GM04504 (cell line): ENCODE measurements at places on chromosomes 3 and 15.

- no peak for DNase-seq
These were observed 183.6 kb downstream of the NSMCE3 start for GRCh38 chr15:29086001-29086400.

- no peak for DNase-seq
These were observed 31.0 kb downstream of the ENTPD3 start for GRCh38 chr3:40417845-40418543.

GRCh38 chr3:185330238-185330637, 32.7 kb upstream of the MAP3K13 start:
- DNase-seq, result no peak

DNA sequence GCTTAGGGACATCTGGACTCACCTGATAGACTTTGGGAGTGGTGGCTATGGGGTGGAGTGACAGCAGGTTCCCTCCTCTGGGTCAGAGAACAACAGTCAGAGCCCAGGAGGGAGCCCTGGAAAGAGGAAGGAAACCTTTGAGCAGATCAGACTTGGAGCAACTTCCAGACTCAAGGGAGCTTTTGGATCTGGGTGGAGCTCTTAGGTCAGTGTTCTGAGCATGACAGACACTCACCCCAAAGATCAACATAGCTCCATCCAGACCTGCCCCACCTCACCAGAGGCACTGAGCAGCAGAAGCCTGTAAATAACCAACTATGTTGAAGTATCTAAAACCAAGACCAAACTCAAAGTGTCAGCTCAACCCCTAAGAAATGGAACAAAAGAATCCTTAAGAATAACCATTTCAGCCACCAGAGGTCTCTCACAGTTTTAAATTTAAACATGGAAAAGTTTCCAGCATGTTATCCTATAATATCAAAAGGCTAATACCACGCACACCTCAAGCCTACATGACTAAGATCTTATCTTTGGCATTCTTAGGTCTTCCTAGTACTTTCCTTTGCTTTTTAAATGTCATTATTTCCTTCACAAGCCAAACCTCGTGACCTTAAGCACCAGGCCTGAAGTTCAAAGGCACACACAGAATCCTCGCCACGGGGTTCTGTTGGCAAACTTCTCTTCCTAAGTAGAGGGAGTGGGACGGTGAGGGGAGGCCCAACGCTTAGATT, 56.4 kb downstream of the UMPS start:
- DNase-seq, result no peak

- DNase-seq, result peak; percentile 86
These were observed 109.7 kb upstream of the GADL1 start for GRCh38 chr3:31004025-31004678.

DNA sequence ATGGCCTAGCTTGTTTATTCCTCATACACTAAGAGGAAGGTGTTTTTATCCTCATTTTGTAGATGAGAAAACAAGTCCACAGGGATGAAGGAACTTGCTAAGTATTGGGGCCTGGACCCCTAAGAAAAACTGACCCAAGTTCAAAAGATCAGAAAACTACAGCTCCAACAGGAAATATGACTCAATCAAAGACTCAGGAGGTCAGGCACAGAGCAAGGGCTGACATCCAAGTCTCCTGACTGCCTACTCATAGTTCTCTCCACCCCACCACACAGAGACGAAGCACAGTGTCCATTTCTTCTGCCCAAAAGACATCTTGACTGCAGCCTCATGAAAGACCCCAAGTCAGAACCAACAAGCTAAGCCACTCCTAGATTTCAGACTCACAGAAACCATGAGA, 26.9 kb upstream of the TPM1 start:
- peak; percentile 72 for DNase-seq

- no peak for DNase-seq
These were observed 94.6 kb downstream of the ITPR1 start for GRCh38 chr3:4587838-4588105.

GRCh38 chr3:169886671-169887070, 16.9 kb upstream of the LRRC31 start:
- DNase-seq, result peak; percentile 49

GRCh38 chr15:69484837-69485236, 32.2 kb downstream of the RPLP1 start:
- no peak for DNase-seq

DNA sequence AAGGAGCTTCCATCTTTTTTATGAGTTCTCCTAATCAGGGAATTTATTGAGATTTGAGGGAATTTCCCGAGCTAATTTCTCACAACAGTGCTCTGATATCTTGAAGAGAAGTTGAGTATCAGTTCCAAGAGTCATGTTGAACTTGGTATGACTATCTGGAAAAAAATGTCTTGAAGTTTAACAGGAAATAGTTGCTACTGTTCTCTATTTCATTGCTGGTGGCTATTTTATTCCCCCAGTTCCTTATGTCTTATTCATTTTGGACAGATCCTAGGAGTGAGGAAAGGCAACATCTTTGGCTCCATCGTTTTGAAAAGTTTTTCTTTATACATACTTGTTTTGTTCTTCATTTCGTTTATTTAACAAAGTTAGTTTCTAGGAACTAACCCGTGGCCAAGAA, 307.8 kb upstream of the AGTR1 start:
- DNase-seq, result no peak

GRCh38 chr15:36644191-36644896, 64.9 kb downstream of the CDIN1 start:
- no peak for DNase-seq

GRCh38 chr3:12395349-12396012, 88.8 kb upstream of the TSEN2 start:
- no peak for DNase-seq

DNA sequence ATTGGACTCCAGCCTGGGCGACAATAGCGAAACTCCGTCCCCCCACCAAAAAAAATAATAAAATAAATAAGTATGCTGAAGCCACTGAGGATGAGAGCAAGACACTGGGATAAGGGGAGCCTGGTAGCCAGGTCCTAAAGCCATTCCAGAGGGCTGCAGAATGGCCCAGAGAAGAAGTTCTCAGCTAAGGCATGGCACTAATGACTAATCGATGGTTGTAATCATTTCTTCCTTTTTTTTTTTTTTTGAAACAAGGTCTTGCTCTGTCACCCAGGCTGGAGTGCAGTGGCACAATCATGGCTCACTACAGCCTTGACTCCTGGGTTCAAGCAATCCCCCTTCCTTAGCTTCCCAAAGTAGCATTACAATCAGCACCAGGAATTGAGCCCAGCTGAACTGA, 25.6 kb upstream of the ZNF774 start:
- DNase-seq, result no peak

GRCh38 chr3:24390169-24391130, 104.2 kb downstream of the THRB start:
- DNase-seq, result no peak

GRCh38 chr3:69791106-69791505, 51.8 kb downstream of the MITF start:
- DNase-seq, result peak; percentile 76

GRCh38 chr3:165197481-165197800, 1.3 kb upstream of the SLITRK3 start:
- no peak for DNase-seq

DNA sequence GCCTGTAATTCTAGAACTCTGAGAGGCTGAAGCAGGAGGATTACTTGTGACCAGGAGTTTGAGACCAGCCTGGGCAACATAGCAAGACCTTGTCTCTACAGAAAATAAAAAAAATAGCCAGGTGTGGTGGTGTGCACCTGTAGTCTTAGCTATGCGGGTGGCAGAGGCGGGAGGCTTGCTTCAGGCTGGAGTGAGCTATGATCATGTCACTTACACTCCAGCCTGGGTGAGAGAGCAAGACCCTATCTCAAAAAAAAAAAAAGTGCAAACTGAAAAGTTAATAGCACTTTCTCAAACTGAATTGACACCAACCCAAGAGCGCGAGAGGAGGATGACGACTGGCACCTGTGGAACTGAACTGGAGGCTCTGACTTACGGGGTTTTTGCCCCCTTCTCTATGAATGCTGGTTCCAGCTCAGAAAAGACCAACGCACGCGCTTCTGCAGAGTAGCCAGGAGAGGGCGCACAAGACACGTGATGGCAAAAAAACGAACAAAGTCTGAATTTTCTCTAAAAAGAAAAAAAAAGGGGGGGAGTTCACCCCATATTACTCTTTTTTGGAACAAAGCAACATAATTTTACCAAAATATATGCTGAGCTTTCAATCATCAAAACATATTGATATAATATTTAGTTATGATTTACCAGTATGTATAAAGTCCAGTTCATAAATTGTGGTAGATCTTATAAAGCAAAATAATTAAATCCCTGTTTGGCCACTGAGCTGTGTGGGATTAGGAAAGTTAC, 23.7 kb downstream of the CFAP92 start:
- DNase-seq, result no peak

- DNase-seq, result no peak
These were observed 40.2 kb upstream of the ADAMTSL3 start for GRCh38 chr15:83613714-83614113.

GRCh38 chr15:83110381-83110780, 2.9 kb downstream of the TM6SF1 start:
- DNase-seq, result no peak

DNA sequence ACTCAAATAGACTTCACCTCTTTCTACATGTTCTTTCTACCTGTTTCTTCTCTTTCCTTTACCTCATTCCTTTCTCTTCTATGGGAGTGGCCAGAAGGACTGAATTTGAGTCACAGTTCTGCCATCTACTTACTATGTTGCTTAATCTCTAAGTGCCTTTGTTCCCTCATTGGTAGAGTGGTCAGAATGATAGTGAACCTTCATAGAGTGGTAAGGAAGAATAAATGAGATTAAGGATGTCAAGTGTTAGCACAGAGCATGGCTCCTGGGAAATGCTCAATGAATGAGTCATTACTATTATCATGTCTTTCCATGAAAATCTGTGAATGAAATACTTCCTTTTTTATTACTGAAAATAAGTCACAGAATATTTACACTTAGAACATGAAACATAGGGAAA, 17.5 kb downstream of the TMEM207 start:
- peak; percentile 10 for DNase-seq

DNA sequence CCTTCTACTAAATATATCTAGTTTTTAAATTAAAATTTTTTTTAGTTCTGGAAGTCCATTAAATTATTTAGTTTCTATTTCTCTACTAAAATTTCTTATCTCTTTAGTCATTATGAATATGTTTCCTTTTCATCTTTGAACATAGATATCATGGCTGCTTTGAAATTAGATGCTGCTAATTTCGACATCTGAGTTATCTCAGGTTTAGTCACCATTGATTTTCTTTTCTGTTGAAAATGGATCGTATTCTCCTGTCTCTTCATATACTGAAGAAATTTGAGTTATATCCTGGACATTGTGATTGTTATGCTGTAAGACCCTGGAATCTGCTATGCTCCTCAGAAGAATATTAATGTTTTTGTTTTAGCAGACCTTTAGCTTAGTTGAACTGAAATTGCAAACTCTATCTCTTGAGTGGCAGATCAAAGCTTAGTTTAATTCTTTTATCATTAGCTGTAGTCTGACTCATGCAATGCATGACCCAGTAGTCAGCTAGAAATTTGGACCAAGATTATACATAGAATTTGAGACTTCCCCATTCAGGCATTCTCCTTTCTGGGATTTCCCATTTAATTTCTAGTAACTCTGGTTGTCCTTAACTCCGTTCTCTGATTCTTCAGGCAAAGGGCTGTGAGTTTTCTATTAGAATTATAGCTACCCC, 439.8 kb upstream of the IL12A start:
- DNase-seq, result no peak

GRCh38 chr3:4716706-4717362, 223.7 kb downstream of the ITPR1 start:
- peak; percentile 70 for DNase-seq

- DNase-seq, result peak; percentile 54
These were observed 289.5 kb downstream of the NEK10 start for GRCh38 chr3:27079427-27080257.

DNA sequence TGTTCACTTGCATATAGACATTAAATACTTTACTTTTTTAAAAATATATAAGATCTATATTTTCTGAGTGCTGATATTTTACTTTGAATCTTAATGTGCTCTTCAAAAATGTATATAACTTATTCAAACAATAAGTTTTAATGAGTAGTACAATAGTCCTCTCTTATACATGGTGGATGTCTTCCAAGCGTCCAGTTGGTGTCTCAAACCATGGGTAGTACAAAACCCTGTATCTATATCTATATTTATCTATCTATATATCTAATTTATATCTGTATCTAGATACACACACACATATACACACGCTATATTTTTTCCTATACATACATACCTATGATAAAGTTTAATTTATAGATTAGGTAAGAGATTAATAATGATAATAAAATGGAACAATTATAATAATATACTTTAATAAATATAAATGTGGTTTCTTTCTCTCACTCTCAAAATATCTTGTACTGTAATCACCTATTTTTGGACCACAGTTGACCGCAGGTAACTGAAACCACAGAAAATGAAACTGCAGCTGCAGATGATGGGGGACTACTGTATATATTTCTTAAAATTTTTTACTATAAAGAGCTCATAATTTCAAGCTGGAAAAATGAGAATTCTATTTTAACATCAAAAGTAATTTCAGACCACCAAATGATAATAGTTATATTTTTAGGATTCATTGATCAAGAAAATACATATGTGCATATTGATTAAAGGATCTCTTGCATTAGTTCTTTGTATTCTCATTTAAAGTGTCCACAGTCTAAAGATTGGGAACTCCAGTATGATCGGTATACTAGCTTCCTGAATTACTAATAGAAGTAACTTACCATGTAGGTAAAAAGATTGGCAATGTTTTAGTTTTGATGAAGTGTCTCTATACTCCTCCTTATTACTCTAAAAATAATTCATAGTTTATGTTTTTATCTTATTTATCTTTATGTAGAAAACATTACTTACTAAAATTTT, 215.1 kb upstream of the MLF1 start:
- DNase-seq, result no peak

GRCh38 chr15:74240002-74240568, 4.0 kb downstream of the CCDC33 start:
- peak; percentile 56 for DNase-seq

DNA sequence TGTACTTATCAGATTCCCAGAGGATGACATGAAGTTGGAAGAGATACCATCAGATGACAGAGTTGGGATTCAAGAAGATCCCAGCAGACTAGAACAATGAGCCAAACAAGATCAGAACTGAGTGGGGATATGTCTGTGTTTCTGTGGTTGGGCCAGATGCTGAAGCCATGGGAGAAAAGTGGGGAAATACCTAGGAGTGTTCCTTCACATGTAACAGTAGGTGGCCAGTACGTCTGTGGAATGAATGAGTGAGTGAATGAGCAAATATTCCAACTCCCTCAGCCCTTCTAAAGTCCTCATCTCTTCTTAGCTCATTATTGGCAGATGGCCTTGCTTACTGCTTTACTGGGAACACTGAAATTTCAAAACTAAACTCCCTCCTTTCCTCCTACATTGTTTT, 32.2 kb upstream of the GREM1 start:
- DNase-seq, result peak; percentile 68

GRCh38 chr3:128235207-128235926, 82.1 kb downstream of the EEFSEC start:
- no peak for DNase-seq

DNA sequence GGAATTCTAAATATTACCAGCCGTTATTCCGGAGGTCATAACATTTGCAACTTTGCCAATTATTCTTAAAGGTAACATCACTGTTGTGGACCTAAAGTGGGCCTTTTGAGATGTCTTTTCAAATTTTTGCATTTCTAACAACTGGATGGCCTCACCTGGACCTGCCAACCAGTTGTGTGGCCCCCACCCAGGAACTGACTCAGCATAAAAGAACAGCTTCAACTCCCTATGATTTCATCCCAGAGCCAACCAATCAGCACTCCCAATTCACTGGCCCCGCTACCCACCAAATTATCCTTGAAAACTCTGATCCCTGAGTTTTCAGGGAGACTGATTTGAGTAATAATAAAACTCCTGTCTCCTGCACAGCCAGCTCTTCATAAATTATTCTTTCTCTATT, 489.7 kb upstream of the LMCD1 start:
- DNase-seq, result no peak

- peak; percentile 36 for DNase-seq
These were observed 457.5 kb upstream of the ALCAM start for GRCh38 chr3:104909198-104909597.
